Effector CD8-positive, alpha-beta T cell (primary cell): ENCODE measurements at places on chromosomes 2 and 18.

- no peak for DNase-seq
Measured at GRCh38 chr2:102668171-102668570, 48.8 kb downstream of the SLC9A2 start.

GRCh38 chr2:104120171-104120570 is 733.7 kb upstream of the POU3F3 start:
- no peak for DNase-seq

DNA sequence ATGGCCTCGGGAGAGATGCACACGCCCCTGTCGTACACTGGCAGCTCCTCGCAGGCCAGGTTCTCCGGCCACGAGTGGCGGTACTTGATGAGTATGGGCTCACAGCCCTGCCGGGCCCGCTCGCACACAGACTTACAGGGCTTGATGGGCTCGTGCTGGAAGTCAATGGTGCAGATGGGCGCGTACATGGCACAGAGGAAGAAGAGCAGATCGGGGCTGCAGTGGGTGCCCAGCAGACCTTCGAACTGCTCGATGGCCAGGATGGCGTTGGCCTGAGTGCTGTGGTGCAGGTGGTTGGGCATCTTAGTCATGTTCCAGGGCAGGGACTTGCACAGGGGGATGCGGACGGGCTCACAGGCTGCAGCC is 359 bp downstream of the FRZB start:
- no peak for DNase-seq

DNA sequence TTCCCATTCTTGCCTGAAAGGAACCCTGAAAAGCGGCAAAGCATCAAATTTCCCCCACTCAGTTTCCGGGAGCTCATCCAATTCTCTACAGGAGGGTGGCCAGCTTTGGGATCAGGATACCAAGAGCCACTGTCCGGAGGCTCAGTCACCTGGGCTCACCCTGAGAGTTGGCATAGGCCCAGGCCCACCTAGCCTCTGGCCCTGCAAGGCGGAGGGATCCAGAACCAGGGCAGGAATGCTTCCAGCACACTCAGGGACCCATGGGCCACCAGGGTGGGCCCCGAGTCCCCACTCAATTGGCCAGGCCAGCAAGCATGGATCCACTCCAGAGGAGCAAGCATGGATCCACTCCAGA is 432.9 kb upstream of the MYT1L start:
- DNase-seq = no peak

DNA sequence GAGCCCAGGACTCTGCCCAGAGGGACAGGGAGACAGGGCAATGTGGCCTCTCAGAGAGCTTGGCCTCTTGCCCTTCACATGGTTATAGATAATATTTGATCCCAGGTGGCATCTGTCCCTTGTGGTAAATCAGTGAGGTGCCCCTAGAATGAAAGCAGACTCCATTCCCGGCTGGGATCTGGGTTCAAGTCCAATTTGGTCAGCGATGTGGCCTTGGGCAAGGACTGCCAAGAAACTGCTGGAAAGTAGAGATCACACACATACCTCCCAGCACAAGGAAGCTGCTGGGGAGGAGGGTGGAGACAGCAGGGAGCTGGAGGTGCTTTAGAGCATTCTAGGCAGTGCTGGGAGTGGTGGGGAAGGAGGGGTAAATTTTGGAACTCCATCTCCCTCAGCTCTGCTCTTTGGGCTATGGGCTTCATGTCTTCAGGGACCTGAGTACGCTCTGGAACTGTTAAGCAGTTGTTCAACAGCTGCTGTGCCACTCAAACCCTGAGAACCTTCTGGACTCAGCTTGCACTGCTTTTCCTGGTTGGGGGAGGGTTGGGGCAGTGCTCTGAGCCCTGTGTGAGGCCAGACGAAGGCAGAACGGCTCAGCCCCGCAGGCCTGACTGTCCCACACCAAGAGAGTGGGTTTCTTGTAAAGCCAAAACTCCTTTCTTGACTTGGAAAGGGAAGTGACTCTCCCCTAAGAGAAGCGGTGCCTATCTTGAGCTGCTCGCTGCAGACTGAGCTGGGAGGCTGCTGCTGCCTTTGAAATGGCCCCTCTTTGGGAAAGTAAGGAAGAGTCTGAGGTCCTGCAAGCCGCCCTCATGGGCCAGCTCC is 23.0 kb downstream of the INPP5D start:
- DNase-seq = no peak

DNA sequence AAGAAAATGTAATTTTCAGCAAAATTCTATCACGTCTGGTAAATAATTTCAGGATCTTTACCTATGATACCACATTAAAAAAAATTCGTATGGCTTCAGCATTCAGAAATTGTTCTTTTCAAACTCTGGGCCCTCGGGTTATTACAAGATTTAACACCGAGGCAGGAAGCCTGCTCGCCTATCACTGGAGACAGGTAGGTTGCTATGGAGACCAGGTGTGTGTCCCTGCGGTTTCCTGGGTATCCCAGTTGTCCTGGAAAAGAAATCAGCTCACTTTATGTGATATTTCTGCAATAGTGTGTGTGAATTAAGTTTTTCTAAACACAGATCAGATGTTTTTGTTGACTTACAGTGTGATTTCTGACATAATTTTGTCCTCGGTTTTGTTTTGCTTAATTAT is 14.2 kb downstream of the HPCAL1 start:
- DNase-seq = no peak
